ENCODE measurements at places on chromosomes 12 and 14. TPM values are rescaled to one million over a fixed set of nuclear protein-coding genes. Genes with fewer than 3 reads are reported as not detected.

GRCh38 chr12:31280183-31280582 lies 45.8 kb downstream of the SINHCAF start:
- no peak for DNase-seq

DNA sequence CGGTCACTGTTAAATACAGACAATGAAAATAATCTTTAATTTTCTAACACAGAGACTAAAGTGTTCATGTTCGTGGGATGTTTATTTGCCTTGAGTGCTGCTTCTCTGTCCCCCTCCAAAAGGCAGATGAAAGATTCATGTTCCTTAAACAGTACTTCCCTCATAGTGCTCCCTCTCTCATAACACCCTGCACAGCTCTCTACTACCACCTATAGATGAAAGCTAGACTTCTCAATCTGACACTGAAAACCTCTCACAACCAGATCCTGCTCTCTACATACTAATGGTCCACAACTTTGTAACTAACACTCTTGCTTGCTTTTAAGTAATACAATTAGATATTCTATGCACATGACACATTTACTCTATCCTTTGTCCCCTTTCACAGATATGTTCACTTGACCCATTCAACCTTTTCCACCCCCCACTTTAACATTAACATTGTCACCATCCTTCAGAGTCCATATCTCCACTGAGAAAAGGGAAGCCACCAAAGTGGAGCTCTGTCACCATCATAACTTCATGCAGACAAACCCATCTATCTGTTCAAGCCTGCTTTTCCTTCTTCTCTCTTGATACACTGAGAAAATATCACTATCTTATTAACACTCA lies 266.4 kb upstream of the USP15 start:
- DNase-seq, result no peak

DNA sequence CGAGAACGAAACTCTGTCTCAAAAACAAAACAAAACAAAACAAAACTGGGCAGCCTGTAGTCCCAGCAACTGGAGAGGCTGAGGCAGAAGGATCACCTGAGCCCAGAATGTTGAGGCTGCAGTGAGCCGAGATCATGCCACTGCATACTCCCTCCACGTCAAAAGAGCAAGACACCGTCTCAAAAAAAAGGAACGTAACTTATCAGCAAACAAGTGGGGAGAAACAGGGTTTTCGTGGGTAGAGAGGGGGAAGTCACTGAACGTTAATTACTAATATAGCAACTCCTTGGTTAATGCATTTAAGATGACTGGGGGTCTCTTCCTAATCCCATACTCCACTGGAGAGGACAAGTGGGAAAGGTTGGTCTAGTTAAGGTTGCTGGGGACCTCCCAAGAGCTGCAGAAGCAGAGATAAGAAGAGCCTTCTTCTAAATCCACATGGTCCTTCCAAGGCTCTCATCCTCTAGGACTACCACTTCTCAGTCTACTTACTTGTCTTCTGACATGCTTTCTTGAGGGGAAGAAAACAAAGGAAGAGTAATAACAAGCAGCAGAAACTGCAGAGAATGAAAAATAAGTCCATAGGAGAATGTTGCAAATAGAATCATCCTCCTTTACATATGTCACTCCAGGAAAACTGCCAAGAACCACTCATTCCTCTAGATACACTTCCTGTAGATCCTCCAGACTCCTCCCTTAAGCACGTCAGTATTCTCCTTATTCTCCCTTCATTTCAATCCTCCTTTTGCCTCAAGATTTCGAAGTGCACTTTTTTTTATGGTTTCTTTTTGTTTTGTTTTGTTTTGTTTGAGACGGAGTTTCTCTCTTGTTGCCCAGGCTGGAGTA lies 5.8 kb downstream of the NUMB start:
- DNase-seq, result no peak

DNA sequence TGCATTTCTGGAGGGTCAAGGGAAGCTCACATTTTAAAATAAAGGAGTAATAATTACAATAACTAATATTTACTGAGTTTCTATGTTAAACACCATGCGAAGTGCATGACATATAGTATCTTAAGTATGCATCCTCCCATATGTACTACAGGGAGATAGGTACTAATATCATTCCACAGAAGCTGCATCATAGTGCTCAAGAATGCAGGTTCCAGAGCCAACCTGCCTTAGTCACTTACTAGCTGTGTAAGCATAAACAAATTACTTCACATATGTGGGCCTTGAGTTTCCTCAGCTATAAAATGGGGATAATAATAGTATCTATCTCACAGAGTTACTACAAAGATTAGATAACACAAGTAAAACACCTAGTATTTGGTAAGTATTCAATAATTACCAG lies 18.3 kb downstream of the ARMH4 start:
- no peak for DNase-seq

DNA sequence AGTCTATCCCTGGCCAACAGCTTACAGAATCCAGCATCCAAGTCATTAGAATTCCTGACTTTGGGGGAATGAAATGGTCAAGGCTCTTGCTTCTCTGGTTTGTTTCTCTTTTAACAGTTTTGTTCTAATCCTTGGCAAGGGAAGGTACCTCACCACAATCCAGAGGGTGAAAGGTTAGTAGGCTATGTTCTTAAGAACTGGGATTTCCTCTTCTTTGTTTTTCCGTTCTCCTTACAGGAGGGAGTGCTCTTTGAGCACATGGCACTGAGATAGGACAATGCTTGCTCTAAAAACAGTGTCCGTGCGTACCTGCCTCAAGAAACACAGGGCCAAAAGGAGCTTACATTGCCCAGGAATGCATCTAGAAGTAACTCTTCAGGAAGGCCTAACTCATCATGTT lies 156.6 kb downstream of the GCH1 start:
- no peak for DNase-seq

GRCh38 chr14:59754256-59754655 lies 116.3 kb downstream of the RTN1 start:
- no peak for DNase-seq

- DNase-seq, result no peak
Observed at GRCh38 chr14:38389681-38390080, 133.8 kb upstream of the CLEC14A start.

- DNase-seq, result no peak
Observed at GRCh38 chr12:121446750-121447149, 46.8 kb downstream of the RNF34 start.

DNA sequence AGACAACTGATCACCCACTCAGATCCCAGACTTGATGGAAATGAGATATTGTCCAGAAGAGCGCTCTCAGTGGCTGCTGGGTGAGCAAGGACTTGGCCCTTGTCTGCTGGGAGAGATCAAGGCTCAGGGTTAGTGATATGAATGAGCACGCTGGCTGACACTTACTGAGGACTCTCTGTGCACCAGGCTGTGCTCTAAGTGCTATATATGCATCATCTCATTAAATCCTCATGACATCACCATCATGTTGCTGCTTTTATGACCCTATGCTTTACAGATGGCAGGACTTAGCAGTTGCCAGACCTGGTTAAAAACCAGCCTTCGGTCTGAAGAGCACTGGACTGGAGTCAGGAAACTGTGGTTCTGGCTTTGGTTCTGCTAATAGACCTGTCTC lies 260.9 kb downstream of the VRK1 start:
- no peak for DNase-seq

GRCh38 chr12:63844391-63845341 lies at the start of gene SRGAP1:
TSS of gene SRGAP1 (plus strand) at chr12:63844700. CDS start at chr12:63844817, 117 bp downstream.
- DNase-seq, result peak; percentile 69

GRCh38 chr12:24268663-24269186 lies 319.3 kb upstream of the SOX5 start:
- no peak for DNase-seq

DNA sequence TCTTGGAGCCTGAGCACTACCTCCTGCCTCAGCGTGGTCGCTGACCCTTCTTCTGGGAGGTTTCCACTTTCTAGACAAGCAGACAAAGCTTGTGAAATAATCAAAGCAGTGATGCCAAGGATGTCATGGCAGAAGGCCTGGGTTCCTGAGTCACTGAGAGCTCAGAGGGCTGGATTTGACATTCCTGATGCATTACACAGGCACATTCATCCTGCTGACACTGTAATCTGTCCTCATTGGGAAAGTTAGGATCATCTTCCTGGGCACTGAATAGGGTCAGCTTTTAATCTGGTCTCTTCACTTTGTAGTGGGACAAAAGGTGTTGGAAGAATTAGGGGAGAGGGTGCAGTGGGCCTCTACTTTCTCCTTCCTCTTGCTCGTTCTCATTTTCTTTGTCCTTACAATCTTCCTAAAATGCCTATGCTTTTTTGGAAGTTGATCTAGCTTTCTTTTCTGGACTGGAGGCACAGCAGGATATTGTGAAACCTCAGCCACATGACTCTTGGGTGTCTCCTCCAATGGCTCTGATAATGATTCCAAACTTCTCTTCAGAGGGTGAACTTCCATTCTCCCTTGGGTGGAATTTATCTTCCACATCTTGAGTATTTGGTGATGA lies 29.6 kb downstream of the EEA1 start:
- DNase-seq, result peak; percentile 39

DNA sequence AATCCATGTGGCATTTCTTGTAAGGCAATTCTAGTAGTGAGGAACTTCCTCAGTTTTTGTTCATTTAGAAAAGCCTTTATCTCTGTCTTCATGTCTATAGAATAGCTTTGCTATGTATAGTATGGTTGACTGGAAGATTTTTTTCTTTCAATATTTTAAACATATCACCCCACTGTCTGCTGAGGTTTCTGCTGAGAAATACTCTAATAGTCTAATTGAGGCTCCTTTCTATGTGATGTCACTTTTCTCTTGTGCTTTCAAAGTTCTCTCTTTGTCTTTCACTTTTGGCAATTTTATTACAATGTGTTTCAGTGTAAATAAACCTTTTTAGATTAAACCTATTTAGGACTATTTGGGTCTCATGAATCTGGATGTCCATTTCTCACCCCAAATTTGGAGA lies 192.8 kb downstream of the PDZRN4 start:
- DNase-seq, result no peak

GRCh38 chr14:73234586-73235394 lies 2.5 kb upstream of the PAPLN start:
- DNase-seq, result no peak

DNA sequence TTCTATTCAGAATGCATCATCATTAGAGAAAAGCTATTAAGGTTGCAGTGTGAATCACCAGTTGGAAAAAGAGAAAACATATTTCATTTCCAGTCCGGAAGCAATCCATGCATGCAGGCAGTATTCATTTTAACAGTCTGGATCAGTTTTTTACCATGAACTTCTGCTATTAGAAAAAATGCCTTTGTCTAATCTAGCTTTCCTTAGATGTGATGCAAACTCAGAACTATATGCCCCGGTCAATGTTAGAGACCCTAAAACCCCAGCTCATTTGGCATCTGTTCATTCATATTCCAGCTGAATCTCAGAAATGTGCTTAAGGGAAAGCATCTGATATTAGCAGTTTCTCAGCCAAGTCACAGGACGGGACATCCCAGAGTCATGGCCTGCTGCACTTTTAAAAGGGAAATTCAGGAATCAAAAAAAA lies 8.5 kb downstream of the IRAK3 start:
- no peak for DNase-seq

GRCh38 chr12:89567691-89568239 lies 41.9 kb upstream of the POC1B start:
- no peak for DNase-seq

- peak; percentile 23 for DNase-seq
Observed at GRCh38 chr12:93441081-93441616, 598 bp downstream of the UBE2N start.

- DNase-seq, result no peak
Observed at GRCh38 chr14:76346391-76347160, 29.4 kb upstream of the ESRRB start.

- no peak for DNase-seq
Observed at GRCh38 chr12:2627076-2627834, 167.5 kb upstream of the FKBP4 start.

DNA sequence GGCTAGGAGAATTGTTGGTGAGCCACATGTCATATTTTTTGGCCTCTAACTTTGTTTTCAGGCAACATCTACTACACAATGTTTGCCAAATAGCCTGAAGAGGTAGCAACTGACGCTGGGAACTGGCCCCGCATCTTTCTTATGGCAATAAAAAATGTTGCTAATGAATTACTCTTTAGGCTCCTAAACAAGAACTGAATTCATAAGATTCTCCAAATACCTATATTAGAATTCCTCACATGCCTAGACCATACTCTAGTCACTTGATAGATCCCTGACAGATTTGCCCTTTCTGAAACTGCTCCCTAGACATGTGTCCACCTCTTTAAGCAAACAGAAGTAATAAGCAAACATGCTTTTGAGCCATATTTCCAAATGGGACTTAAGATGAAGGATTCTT lies 209.0 kb upstream of the ATXN7L3B start:
- DNase-seq, result no peak

- peak; percentile 71 for DNase-seq
Observed at GRCh38 chr14:102508774-102509745, 516 bp downstream of the ANKRD9 start.

DNA sequence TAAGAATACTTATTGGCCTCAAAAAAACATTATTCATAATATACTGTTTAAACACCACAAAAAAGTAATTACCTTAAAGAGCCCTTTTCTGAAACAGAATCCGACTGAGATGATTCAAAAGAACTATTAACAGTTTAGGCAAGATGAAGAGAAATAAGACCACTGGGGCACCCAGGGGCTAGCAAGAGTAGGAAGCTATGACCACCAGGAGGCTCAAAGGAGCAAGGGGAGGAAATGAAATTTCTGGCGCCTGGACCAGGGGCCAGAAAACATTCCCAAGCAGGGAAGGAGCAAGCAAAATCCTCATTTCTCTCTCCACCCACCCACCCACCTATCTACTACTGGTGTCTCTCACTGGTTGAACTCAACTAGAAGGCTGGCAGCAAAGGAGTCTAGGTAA lies 6.3 kb upstream of the DCAF4 start:
- DNase-seq, result no peak

- DNase-seq, result no peak
Observed at GRCh38 chr12:105774037-105774436, 364.7 kb downstream of the NUAK1 start.

GRCh38 chr14:20606190-20606901 lies 15.2 kb upstream of the RNASE12 start:
- DNase-seq, result peak; percentile 27

GRCh38 chr14:69637503-69638031 lies 26.2 kb downstream of the SUSD6 start:
- peak; percentile 41 for DNase-seq

GRCh38 chr14:78307671-78308070 lies 137.5 kb downstream of the NRXN3 start:
- no peak for DNase-seq

GRCh38 chr12:80802652-80803400 lies 86.1 kb downstream of the MYF5 start:
- DNase-seq, result no peak

- no peak for DNase-seq
Observed at GRCh38 chr14:51473351-51473750, 178.4 kb upstream of the FRMD6 start.

AHNAK2 gene
- 4.0 TPM for polyA plus RNA-seq

OTX2 gene
- polyA plus RNA-seq, result not detected

KLRC3 gene
- not detected for polyA plus RNA-seq

MAP3K9 gene
- 0.37 TPM for polyA plus RNA-seq

MMAB gene
- polyA plus RNA-seq, result 41.3 TPM

IL22 gene
- polyA plus RNA-seq, result not detected

DIO3 gene
- 0.15 TPM for polyA plus RNA-seq

POTEM gene
- not detected for polyA plus RNA-seq

C14orf180 gene
- 13.8 TPM for polyA plus RNA-seq

DDX51 gene
- polyA plus RNA-seq, result 12.4 TPM

TRPV4 gene
- polyA plus RNA-seq, result 0.07 TPM

NXPH4 gene
- 1.8 TPM for polyA plus RNA-seq

UBE3B gene
- polyA plus RNA-seq, result 13.7 TPM

SRRM4 gene
- 0.37 TPM for polyA plus RNA-seq

Data from heart right ventricle (tissue), 16 donors.